ENCODE measurements at places on chromosomes 7 and 10.

DNA sequence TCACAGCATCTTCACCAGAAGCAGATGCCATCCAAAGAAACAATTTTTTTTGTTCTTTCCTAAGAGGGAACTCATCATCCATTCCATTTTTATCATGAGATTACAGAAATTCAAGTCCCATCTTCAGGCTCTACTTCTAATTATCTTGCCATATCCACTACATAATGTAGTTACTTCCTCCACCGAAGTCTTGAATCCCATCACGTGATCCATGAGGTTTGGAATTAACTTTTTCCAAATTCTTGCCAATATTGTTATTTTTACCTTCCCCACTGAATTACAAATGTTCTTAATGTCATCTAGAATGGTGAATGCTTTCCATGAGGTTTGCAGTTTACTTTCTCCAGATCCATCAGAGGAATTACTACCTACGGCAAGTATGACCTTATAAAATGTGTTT lies 1014.7 kb upstream of the LRRN3 start:
- no peak for DNase-seq

DNA sequence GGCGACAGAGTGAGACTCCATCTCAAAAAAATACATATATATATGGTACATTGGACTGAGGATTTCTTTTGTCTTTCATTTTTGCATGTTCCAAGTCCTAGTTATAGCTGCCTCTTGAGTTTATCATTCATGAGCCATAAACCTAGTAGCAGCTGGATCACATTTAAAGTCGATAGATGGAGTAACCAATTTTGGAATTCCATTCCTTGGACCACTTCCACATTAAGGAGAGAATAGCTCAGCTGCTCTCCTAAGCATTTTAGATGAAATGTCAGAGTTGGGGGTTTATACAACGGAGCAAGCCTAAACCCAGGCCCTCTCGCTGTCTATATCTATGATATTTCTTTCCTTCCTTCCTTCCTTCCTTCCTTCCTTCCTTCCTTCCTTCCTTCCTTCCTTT lies 141.2 kb downstream of the LYZL1 start:
- DNase-seq = no peak

DNA sequence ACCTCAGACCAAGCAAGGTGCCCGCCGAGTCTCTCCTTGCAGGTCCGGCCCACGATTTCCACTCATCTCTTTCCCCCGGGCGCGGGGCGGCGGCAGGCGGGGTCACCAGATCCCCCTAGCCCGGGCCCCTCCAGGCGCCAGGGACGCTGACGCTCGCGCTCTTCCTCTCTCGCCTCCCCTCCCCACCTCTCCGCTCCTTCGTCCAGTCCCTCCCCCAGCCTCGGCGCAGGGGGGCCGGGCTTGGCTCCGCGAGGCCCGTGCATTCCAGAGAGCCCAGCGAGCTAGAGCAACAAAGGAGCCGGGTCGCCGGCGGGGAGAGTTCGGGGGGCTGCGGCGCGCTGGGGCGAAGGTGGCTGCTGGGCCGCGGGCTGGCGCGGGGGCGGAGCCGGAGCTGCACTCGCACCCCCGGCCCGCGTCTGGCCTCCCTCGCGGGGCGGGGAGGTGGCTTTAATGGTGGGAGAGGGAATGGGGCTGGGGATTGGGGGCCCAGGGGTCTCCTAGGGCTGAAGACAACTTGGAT lies at the start of gene SMO:
SMO (plus strand) TSS at position 262 of the 520 bp plus-strand sequence. CDS start 519 bp downstream, outside the sequence.
- no peak for DNase-seq

DNA sequence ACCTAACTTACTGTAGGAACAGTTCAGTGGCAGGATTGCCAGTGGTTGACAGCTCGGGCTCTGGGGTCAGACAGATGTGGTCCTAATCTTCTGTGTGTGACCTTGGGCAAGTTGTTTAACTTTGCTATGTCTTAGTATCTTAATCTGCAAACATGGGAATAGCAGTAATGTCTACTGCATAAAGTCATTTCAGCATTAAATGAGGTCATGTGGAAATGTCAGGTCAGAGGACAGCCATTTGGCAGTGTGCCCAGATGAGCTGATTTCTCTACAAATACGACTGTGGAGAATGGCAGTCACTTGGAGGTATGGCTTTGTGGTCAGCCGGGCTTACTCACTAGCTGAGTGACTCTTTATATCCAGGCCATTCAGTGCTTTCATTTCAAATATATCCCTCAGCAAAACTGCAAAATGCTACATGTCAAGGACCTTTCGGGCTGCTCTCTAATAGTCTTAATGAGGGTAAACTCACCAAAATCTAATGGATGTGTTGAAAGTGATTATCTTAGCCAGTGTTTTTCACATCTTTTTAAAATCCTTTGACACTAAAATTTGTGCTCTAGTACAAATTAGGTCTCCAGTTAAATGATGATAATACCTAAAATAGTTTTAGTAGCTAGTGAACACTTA lies 171.4 kb downstream of the ST7 start:
- DNase-seq = peak; percentile 96

- no peak for DNase-seq
Measured at GRCh38 chr7:155270861-155271260, 26.8 kb upstream of the INSIG1 start.

DNA sequence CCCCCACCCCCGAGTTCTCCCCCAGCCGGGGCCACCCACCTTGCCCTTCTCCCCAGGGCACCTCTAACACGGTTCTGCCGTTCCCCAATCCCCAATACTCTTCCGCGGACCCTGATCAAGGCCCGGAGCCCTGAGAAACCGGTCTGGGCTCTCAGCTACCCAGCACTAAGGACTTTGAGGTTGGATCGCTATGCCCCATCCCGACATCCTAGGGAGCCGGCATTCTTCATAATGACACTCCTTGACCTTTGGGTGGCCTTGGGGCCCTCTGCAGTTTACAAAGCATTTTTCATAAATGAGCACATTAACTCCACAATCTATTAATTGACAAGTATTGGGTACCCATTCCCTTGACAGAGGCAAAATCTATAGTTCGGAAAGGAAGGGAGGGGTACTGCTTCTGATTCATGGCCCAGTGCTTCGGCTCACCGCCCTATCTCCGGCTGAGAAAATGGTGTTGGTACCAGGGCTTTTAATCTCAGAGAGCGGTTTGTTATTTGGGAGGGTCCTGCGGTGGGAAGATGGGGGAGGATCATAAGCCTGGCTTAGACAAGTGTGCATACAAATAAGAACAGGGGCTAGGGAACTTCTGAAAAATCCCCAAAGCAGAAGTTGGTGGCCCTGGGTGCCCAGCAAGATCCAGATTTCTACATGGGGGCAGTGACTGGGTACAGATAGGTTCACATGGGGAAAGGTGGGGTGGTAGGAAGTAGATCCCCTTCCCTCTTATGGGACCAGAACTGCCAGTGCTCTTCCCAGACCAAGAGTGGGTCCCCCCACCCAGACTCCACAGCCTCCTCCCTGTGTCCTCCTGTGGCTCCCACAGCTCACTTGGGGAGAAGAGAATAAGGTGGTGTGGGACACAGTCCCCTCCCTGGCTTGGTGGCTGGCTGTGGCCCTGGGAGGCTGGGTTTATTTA lies 3.2 kb downstream of the IMPDH1 start:
- peak; percentile 74 for DNase-seq

- DNase-seq = no peak
Measured at GRCh38 chr7:141225916-141226618, 152.2 kb downstream of the TMEM178B start.

DNA sequence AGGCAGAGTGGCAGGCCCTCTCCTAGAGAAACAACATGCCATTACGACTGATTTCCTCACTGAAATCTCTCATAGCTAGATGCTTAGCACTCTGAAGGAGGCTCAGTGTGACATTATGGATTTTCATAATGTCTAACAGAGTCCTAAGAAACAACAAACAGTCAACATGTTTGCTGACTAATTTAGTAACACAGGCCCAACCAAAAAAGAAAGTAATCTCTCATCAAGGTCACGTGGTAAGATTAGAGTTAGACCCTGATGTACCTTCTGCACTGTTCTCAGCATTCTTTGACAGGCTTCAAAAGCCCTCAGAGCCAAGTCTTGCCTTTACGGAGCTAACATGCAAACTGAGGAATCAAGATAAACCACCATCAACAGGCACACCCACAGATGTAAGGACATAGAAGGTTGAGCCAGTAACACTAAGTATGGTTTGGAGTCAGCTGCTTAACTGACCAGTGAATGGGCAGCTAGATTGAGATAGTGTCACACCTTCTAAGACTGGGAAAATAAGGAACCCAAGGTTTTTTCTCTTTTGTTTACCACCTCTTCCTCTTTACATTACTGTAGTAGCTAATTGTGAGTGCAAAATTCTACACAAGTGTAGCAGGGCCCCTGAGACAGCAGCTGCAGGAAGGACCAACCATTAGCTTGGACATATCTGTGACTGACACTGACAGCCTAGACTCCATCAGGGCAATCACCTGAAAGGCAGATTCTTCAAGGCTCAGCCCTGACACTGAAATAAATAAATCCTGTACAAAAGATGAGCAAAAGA lies 15.3 kb upstream of the KCNIP2 start:
- DNase-seq = peak; percentile 17

All from inflammatory macrophage treated with lipopolysaccharide for 4 hours (primary cell).